Activated CD8-positive, alpha-beta memory T cell treated with anti-CD3 and anti-CD28 coated beads for 24 hours (primary cell): ENCODE measurements at places on chromosomes 5 and 9.

- DNase-seq = no peak
Observed at GRCh38 chr9:89420397-89421178, 77.3 kb downstream of the SEMA4D start.

DNA sequence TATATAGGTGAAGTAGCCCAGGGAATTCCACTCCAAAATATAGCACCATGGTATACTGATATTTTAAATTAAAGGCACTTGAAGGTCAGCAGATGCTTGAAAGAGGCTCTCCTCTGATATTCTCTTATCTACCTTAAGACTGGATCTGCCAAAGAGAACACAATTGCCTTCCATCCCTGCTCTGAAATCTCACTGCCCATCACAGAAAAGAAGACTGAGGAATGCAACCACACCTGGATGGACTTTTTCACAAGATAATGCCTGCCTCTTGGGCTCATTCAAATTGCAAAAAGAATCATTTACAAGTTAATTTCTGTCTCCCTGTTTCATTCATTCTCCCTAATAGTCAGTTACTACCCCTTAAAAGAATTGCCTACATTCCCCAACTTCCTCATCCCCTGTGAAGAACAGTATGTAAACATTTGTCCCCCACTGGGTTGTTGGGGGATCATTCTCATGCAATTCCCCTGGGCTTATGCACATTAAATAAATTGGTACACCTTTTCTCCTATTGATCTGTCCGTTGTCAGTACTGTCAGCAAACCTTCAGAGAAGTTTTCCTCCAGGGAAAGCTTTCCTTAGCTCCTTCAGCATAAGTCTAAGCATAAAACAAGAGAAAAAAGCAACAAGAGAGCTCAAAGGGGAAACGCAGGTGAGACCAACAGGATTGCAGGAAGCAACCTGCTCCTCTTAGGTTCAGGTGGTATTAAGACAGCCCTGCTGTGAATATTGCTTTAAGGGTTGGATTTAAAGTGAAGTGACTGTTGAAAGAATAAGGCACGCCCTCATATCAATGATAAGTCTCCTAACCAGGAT, 171.4 kb upstream of the SLC30A5 start:
- DNase-seq = no peak

DNA sequence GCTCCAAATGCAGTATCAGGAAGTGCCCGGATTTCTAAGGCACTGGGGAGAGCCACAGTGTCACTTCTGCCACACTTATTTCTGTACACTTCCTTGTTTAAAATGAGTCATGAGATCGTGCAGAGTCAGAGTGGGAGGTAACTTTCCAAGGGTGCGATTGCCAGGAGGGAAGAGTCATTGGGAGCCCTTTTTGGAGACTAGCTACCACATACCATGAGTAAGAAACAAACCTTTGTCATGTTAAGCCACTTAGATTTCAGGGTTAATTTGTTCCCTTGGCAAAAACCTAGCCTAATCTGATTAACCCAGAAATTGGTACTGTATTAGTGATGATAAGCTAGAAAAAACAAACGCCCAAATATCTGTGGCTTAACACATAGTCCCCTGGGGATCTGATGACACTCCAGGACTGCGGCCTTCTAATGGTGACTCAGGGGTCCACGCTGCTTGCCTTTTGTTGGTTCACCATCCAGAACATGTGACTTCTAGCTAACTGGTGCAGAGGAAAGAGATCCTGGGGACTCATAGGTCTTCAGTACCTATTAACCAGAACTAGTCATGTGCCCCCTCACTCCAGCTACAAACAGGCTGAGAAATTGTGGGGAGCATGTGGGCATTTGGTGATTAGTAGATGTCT, 48.6 kb upstream of the TLE1 start:
- no peak for DNase-seq

DNA sequence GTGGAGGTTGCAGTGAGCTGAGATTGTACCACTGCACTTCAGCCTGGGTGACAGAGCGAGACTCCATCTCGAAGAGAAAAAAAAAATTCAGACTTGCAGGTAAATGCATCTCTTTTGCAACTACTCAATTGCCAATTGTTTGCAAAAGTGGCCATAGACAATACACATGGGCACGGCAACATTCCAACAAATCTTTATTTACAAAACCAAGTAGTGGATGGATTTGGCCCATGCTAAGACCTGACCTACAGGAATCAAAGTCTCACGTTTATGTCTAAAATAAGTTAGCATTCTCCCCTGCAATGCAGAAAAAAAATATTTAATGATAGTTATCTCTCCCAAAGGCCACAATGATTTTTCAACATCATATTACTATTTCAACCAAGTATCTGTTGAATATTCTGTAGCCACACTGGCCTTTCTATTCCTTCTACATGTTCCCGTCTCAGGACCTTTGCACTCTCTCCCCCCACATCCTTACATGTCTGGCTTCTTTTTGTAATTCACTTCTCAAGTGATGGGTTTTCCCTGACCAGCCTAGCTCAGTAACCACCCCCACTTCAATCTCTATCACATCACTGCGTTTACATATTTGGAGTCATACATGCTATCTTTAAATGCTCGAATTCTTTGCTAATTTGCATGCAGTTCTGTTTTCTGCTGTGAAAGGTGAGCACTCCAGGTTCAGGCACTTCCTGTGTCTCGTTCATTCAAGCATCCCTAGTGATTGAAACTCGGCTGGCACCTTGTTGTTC, 54.2 kb downstream of the FNBP1 start:
- DNase-seq = no peak

DNA sequence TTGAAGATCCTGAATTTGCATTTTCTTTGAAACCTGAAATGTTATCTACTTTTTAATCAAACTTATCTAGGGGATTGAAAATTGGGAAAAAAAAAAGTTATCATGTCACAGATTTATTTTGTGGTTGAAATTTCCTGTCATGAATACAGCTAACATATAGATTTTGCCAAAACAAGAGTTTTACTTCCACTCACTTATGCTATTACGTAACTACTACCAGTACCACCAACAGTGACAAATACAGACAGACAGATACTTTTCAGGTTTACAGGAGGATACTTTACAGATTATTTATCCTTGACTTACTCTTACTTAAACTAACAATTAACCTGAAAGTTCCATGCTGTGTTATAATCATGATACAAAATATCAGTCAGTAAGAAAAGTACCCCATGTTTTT, 6.8 kb upstream of the MRPS30 start:
- no peak for DNase-seq

- DNase-seq = no peak
Observed at GRCh38 chr5:149333711-149334443, 11.4 kb upstream of the GRPEL2 start.

DNA sequence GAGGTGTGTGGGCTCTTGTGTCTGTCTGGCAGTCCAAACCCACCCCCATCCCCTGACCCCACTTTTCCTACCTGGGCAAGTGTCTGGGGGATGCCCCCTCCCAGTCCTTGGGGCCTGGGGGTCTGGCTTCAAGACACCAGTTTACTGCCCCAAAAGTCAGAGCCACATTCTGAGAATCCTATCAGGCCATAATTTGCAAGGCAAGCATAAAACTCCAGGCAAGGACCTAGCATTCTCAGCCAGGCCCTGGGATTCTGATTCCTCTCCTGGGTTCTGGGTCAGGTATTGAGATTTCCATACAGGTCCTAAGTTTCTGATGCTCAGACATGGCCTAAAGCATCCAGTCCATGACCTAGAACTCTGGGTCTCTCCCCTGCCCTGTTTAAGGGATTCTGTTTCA, 33.3 kb downstream of the CXXC5 start:
- no peak for DNase-seq

GRCh38 chr9:133088146-133088750, 26.5 kb downstream of the CEL start:
- DNase-seq = no peak

DNA sequence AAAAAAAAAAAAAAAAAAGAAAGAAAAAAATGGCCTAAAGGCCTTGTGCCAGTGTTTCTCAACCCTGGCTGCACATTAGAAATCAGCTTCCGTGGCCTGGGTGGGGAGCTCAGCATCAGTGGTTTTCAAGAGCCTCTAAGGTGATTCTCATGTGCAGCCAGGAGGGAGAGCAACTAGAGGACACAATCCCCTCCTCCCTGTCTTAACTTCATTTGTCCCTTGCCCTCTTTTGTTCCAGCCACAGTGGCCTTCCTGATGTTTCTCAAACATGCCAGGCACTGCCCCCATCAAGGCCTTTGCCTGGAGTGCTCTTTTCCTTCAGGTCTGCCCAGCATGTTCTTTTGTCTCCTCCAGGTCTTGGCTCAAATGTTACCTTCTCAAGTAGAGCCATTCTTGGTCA, 42.4 kb downstream of the HOMER1 start:
- DNase-seq = no peak

- no peak for DNase-seq
Observed at GRCh38 chr9:133526721-133527321, 2.1 kb upstream of the MYMK start.

GRCh38 chr9:38700695-38701094, 19.2 kb downstream of the FAM240B start:
- DNase-seq = no peak

- no peak for DNase-seq
Observed at GRCh38 chr9:70081120-70081495, 37.5 kb downstream of the MAMDC2 start.

DNA sequence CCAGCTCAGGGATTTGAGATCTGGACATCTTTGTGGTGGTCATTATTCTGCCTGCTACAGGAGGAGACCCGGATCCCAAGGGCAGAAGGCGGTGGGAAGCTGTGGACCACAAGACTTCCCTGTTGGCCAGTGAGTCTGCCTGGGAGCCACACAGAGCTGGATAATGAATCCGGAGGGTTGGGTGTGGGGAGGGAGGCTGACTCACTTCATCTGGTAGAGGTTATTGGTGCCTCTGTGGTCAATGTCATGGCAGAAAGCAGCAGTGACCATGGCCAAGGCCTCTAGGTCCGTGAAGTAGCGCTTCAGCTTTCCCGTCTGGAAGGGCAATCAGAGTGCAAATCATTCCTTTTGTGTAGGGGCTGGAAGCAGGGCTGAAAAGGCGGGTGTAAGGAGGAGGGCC, 58.5 kb downstream of the PDE6A start:
- DNase-seq = no peak

- no peak for DNase-seq
Observed at GRCh38 chr5:21225223-21226064, 1237.4 kb upstream of the CDH18 start.

GRCh38 chr5:163623986-163624385, 118.6 kb downstream of the MAT2B start:
- DNase-seq = no peak

- no peak for DNase-seq
Observed at GRCh38 chr5:71788794-71789193, 69.7 kb downstream of the CARTPT start.

DNA sequence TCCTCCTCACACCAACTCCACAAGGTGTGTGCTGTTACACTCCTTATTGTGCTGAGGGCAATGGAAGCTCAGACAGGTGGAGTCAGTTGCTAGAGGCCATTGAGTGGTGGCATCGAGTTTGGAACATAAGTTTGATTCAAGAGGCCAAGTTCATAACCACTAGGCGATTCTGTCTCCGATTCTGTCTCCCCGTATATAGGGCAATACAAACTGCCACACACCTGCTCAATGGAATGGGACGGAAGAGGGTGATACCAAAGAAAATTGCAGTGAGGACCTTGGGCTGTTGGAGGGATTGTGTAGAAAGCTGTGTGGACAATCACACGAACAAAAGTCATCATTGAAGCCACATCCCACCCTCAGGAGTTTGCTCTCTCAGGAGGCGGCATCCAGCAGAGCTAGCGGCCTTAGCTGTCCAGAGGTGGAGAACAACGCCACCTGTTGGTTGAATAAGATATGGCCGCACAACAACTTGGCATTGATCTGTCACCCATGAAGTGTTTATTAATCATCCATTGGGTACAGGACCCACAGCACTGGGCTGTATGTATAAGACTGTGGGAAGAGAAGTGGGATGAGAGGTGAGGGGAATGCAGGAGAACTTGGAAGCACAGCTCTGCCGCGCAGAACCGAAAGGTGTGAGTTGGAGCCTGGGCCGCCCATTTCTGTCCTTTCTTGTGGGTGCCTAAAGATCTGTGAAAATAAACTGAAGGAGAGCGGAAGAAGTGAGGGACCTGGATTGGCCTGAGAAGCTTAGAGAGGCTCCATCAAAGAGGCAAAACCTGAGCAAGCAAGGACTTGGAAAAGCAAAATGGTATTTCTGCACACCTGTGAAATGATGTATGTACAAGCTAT, 16.1 kb upstream of the NEUROG1 start:
- peak; percentile 71 for DNase-seq

- no peak for DNase-seq
Observed at GRCh38 chr5:106962464-106963230, 708.1 kb downstream of the EFNA5 start.

DNA sequence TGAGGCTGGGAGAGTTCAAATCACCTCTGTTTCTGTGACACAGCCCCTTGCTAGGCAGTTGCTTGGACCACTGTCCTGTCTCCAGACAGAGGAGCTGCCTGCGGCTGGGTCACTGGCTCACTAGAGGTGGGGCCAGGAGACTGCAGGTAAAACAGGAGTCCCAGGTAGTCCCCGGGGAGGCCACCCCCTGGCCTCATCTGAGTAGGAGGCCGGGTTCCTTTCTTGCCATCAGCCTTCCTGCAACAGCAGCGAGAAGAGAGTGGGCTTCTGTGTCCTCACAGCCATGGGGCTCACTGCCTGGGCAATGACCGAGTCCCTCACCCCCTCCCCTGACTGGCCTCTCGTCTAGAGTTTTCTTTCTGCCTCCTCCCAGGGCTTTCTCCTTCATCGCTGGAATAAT, 197.5 kb downstream of the CDK5RAP2 start:
- no peak for DNase-seq

- no peak for DNase-seq
Observed at GRCh38 chr9:113497051-113497450, 33.5 kb downstream of the RGS3 start.

- DNase-seq = no peak
Observed at GRCh38 chr9:237141-237857, 22.6 kb downstream of the DOCK8 start.

- DNase-seq = no peak
Observed at GRCh38 chr9:134131471-134132207, 4.2 kb upstream of the WDR5 start.
